ENCODE measurements at places on chromosomes 5 and 9.

GRCh38 chr9:114811966-114812636 lies 6.3 kb upstream of the TNFSF15 start:
- DNase-seq: no peak

DNA sequence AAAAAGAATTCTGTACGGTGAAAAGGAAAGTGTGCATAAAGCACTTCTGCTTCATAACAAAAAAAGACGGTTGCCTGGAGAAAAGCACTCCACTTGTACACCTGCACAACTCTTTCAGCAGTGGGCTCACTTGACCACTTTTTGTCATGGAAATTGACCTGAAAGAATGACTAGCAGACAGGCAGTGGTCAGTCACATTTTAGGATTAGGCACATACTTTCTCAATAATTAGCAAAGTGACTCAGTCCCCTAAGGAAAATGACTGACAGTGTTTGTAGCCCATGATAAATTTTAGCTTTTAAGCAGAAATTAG lies 169.3 kb downstream of the FANCC start:
- no peak for DNase-seq

- DNase-seq: no peak
Observed at GRCh38 chr9:75033791-75034473, 5.8 kb upstream of the CARNMT1 start.

GRCh38 chr5:57598097-57598496 lies 115.5 kb upstream of the ACTBL2 start:
- no peak for DNase-seq

GRCh38 chr5:174877987-174878386 lies 153.6 kb downstream of the MSX2 start:
- no peak for DNase-seq

GRCh38 chr5:128665747-128666355 lies 127.8 kb upstream of the FBN2 start:
- no peak for DNase-seq

DNA sequence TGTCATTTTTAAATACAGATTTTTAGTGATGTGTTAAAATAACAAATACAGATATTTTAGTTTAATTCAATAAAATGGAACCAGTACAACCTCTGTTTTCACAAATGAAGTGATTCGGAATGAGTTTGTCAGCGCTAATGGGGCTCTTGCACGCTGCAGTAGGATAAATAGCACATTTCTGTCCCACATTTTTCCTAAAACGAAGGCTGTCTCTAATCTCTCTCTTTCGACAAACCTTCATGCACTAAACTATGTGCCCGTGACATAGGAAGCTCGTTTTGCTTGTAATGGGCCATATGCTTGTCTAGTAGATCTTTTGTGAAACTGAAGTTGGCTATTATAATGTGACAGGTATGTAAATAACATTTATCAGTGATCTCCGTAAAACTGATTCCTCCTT lies 100.5 kb downstream of the INIP start:
- no peak for DNase-seq

GRCh38 chr9:137544176-137544760 lies 5.9 kb downstream of the PNPLA7 start:
- DNase-seq: no peak

DNA sequence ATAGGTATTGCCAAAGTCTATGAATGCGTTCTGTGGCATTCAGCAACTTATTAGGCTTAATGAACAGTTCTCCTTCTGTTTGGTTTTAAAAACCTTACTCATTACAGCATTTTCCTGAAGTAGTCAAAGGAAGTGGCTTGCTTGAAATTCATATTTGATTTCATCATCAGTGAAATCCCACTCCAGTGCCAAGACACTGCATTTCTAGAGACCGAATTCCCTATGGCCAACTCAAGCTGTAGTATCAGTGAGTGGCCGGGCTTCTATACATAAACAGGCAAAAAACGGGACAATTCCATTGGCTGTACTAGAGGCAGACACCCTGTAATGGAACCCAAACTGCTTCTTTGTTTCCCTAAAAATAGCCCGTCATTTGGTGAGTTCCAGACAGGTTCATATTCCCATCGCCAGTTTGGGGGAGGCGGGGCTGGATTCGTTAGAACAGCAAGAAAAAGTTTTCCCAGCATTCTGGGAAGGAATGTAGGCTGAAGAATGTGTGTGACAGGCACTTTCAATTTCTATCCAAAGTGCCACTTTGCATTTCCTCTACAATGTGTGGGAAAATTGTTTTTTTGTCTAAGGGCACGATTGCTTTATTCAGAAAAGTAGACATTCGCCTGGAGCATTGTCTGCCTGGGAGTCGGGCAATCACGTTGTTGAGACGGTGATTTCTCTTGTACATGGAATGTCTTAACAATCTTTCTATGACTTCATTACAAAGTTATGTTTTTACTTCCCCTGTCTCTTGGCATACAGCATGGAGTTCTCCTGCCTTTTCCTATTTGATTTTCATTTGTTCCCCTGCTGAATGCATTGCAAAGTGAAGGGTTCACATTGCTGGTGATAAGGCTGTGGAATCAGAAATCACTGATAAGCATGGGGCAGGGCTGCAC lies 141.8 kb upstream of the MAST4 start:
- no peak for DNase-seq

DNA sequence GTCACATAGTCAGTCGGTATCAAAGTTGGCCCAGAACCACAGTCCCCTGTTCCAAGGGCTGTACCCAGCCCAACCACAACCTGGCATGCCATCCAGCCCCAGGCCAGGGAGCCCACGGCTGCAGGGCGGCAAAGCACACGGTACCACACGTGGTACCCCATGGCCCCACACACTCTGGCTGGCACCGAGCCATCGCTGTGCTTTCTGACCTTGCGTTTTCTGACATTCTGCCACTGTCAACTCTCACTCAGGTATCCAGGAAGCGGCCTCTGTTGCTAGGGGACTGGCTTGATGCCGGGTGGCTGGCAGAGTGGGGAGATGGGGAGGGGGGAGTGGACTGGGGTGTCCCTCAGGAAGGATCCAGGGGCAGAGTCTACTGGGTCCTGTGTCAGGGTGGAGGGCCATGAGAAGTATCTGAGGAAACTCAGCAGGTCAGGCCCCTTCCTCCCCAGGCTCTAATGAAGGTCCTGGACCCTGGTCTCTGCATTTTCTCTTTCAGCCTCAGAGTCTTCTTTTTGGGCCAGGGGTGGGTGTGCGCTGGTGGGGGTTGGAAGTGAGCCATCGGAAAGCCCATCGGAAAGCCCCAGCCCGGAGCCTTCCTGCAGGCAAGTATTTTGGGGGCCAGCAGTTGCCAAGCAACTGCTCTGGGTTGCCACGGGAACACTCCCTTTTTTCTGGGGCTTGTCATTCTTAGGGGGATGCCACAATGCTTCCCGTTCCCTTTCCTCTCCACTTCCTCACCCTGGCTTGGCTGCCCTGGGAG lies 21.0 kb upstream of the RALGDS start:
- DNase-seq: peak; percentile 58

DNA sequence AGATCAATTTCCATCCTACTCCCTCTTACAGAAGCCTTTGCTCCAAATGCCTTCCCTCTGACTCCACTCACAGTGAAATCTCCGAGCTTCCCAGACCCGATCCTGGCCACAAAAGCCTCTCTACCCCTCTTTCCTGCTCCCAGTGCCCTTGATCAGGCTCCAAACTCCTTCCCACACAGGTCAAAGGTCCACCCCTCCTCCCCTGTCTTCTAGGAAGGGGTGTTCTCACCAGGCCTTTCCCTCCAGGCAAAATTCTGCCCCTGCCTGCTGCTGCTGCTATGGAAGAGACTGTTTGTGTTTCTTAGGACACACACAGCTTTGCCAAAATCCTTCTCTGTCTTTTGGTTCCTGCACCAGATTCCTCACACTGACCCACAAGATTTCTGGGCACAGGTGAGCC lies 85.8 kb upstream of the ALDH1A1 start:
- no peak for DNase-seq

GRCh38 chr5:43416803-43417394 lies 4.7 kb upstream of the CCL28 start:
- no peak for DNase-seq

DNA sequence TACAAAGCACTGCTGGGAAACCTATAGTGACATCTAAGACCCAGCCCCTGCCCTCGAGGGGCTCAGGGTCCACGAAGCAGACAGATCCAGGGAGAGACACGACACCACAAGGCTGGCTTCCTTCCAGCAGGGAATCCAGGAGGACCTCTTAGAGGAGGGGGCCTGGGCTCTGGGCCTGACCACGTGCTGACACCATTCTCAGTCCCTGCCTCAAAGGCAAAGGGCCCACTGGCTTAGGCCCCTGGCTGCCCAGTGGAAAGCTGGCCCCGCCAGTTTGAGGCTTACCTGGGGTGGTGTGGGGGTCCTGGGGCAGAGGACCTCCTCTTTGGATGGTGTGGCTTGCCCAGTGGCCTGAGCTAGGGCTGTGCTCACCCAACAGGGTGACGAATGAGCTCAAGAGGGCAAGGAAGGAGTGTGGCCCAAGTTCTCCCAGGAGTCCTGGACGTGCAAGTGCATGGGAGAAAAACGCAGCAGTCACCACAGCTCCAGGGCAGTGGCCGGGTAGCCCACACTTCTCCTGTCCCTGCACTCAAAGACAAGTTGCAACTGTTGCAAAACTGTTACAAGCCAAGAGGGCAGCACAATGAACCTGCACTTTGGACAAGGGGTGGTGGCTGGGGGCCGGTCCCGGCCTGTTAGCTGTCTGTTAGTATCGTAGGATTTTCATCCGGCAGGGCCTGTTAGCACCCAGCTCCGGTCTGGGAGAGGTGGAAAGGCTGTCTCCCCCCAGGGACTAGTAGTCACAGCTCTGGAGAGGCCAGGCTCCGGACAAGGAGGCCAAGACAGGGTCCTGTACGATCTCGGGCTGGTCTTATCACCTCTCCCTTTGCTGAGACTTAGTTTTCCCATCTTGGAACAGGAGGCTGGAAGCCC lies 1.5 kb upstream of the SARDH start:
- no peak for DNase-seq

GRCh38 chr5:161002571-161003074 lies 150.6 kb upstream of the ATP10B start:
- DNase-seq: no peak

- no peak for DNase-seq
Observed at GRCh38 chr9:83536332-83536731, 1.9 kb downstream of the FRMD3 start.

- no peak for DNase-seq
Observed at GRCh38 chr9:38200431-38200830, 131.4 kb upstream of the SHB start.

DNA sequence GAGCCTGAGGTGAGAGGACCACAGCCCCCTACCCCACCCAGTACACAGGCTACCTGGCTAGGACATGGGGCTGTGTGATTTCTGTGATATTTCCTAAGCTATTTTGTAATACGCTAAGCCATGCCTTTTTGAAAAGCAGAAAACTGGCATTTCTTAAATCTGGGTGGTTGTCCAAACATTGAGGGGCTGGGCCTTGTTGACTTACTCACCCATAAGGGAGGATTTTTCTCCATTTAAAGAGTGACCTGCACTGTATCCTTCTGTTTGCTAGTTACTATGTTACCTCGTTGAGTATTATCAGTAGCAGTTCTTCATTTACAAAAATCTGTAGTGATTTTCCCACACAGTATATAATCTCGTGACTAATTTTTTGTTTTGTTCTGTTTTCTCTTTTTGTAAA lies 117.5 kb upstream of the OTULINL start:
- no peak for DNase-seq

- no peak for DNase-seq
Observed at GRCh38 chr9:130845901-130846481, 10.9 kb downstream of the ABL1 start.

- DNase-seq: no peak
Observed at GRCh38 chr5:139451878-139452660, 10.5 kb downstream of the ECSCR start.

- no peak for DNase-seq
Observed at GRCh38 chr9:133509179-133510083, 15.3 kb downstream of the MYMK start.

DNA sequence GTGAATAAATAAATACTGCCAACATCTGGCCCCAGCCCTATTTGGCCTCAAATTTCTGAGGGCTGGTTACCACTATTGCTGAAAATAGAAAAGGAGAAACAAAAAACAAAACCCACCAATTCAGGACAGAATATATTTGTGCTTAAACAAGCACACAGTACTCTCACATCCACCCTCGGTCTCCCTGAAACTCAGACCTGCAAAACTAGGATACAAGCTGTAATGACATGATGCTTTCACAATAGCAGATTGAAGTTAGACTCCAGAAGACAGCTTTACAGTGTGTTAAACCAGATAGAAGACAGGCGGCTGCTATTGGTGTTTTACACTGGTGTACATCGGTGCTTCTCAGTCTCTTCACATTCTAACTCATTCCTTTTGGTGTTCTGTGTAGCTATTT lies 214.9 kb upstream of the DMRT1 start:
- DNase-seq: no peak

GRCh38 chr9:6758248-6758497 lies 400 bp downstream of the KDM4C start:
- no peak for DNase-seq

GRCh38 chr9:98364086-98364485 lies 108.6 kb upstream of the TBC1D2 start:
- DNase-seq: no peak
